ENCODE measurements at places on chromosomes 13 and 19.

GRCh38 chr19:7159105-7159933, 89.8 kb downstream of the ZNF557 start:
- peak; percentile 46 for DNase-seq

DNA sequence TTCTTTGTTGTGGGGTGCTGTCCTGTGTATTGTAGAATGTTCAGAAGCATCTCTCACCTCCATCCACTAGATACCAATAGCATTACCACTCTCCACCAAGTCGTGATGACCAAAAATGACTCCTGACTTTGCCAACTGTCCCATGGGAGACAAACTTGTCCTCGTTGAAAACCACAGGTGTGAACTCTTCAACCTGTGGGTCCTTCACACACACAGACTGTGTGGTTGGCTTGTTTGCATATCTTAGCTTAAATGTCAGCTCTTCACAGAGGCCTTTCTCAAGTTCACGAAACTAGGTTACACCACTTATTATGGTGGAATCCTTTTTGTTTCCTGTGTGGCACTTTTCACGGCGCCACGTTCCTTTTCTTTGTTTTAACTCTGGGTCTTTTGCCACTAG, 6.8 kb downstream of the GPC5 start:
- no peak for DNase-seq

DNA sequence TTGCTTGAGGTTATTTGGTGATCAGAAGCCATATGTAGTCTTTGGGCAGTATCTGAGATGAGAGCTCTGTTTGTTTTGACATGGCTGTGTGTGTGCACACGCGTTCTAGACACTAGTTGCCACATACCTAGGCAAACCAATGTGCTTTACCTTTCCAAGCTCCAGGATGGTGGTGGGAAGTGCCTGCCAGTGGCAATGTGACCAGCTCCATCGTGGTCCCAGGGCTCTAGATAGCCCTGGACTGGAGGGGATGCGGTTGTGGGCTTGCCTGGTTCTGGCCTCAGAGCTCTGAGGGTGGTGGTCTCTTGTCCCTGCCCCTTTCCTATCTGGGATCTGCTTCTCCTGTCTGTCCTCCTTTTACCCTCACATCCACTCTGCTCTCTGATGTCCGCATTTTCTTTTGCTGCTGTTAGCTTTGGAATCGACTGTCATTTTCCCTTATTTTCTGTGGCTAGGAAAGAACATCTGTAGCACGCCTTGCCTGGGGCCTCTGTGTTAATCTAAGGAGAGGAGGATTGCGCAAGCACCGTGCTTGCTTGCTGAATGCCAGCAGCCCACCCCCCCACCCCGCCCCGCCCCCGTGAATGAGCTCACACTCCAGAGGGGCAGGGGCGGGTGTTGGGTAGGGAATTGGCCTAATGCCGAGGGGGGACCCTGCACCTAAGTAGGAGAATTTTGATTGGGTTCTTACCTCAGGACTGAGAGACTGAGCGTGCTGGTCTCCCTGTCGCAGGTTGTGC, 89.5 kb downstream of the ARHGEF7 start:
- no peak for DNase-seq

DNA sequence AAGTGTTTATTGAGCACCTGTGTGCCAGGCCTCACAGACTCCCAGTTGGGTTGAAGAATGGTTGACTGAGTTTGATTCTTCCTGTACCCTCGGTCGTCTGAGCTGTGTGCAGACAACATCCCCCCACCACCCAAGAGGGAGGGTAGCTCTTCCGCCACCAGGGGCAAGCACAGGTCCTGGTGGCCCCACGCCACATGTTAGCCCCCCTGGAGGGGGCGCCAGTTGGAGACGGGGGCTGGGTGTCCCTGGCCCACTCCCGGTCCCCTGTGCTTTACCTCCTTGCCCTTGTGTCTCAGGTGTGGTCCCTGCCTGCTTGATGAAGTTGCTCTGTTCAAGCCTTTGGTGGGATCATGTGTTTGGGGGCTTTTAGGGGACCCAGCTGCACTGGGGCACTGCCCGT, 27.2 kb downstream of the COLGALT1 start:
- DNase-seq: no peak

DNA sequence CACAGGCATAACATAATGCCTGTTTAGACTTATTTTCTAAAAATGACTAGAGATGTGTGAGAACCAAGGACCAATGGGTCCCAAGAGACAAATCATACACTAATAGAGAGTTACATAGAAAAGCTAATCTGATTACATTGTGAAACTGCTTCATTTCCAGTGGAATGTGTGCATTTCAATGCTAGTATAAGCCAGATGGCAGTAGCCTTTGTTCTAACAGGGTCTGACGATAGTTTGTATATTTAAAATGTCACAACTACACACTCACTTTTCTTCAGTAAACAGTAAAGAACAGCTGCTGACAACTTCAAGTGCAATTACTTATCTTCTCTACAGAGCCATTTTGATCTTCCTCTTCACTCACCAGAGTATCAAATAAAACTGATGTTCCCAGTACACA, 4.3 kb upstream of the SLITRK5 start:
- DNase-seq: no peak
